ENCODE measurements at places on chromosomes 2 and 18. TPM values are rescaled to one million over a fixed set of nuclear protein-coding genes. Genes with fewer than 3 reads are reported as not detected.

PLEK gene
- 0.36 TPM for total RNA-seq

PCARE gene
- total RNA-seq: not detected

FECH gene
- 32.2 TPM for total RNA-seq

TUBA3D gene
- total RNA-seq: not detected

TNFRSF11A gene
- under 0.01 TPM for total RNA-seq

TOGARAM2 gene
- 0.72 TPM for total RNA-seq

DES gene
- total RNA-seq: 1.2 TPM

CYP1B1 gene
- total RNA-seq: 827 TPM

UPP2 gene
- not detected for total RNA-seq

SOWAHC gene
- total RNA-seq: 17.7 TPM

TIA1 gene
- 92.5 TPM for total RNA-seq

GRCh38 chr2:45789317-45789716 is 137.8 kb downstream of the PRKCE start:
- no peak for DNase-seq

DNA sequence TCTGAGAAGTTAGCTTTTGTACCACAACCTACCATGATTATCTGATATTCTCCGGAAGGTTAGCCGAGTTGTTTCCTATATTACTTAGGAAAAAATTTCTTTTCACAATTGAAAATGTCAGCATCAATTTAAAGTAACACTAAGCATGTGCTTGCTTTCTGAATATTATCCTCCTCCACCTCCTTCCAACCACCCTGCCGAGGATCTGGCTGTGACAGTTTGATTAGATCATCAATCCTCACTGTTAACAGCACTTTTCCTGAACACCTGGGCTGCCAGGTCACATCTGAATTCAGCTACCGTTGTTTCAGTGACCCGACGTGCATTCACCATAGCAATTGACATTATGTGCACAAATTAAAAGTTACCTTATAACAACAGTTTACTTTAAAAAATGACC is 207.0 kb downstream of the ZNF407 start:
- no peak for DNase-seq

DNA sequence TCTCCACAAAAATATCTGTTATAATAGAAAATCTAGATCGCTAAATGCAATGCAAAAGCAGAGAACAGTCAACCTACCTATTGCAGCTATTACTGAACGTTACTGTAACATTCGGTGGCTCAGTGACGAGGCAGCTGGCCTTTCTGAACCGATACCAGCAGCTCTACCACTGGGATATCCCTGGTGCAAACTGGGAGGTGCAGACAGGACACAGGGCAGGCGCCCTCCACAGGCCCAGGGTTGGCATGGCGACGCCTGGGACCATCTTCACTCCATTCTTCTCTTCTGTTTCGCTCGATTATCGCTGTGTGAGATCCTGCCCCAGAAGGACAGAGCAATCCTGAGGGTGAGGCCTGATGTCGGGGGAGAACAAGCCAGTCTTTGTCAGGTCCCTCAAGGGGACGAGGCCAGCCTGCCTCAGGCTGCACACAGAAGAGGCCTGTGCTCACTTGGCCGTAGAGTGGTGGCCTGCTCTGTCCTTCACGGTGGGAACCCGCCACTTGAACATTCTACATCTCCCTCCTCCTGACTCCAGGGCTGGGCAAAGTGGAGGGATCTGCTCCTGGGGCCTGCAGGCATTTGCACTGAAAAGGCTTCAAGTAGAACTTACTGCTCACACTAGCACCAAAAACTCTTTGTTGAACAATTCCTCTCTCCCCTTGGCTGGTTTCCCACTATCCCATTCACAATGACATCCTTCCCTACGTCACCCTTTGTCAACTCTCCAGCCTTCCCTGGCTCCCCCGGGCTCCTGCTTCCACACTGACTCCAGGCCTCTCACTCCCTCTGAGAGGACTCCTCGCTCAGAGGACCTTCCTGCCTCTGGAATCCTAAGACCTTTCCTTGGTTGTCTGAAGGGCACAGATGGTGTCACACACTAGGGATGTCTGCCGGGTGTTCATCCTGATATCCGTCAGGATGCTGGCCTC is 49.7 kb downstream of the CYRIA start:
- no peak for DNase-seq

- peak; percentile 97 for DNase-seq
These were observed at the start of gene SOCS6 for GRCh38 chr18:70288851-70289328. Gene SOCS6, plus strand, starts transcription at chr18:70289045. Its CDS starts 35,624 bp downstream, at chr18:70324669.

GRCh38 chr18:23324056-23324811 is 128.9 kb upstream of the RIOK3 start:
- DNase-seq: no peak

GRCh38 chr2:208392300-208392699 is 14.3 kb upstream of the PTH2R start:
- no peak for DNase-seq

DNA sequence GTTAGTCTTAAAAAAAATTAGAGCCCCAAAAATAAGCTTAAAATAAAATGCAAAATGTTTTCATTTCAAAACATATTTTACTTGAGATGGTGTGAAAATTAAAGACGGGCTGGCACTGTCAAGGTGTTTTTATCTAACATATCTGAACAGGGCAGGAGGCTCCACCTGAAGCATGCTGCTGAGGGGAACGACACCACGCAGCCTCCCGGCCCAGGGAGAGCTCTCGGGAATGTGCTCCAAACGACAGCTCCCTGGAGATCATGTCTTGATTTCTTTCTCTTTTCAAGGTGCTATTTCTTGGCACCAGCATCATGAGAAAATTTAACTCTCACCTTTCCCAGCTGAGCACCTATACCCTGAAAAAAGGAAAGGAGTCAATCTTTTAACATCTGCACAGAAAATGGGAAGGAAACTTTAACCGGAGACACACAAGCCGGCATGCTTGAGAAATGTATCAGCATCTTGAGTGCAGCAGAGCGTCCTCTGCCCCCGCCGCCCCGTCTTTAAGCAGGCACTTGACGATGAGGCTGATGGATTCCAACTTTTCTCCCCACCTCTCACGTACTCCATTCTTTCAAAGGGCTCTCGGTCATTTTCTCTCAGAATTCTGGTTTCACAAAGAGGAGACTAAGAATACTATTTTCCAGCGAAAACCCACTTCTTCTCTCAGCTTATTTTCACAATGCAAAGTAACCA is 56.6 kb downstream of the EIPR1 start:
- peak; percentile 76 for DNase-seq

DNA sequence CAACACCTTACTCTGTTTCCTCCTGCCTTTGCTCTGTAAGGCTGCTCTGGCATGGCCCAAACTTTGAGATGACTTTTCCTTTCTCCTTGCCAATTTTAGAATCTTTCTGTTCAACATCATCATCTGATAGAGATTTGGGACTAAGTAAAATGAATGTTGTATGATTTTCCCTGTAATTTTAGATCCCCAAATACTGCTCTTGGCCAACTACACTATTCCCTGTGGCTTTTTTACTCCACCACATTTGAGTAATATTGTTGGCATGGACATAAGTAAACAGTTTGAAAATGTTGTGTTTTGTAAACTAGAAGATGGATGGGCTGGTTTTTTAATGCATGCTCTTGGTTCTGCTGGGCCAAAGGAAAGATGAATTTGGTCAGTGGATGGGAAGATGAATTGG is 12.1 kb downstream of the LTBP1 start:
- peak; percentile 85 for DNase-seq

GRCh38 chr18:55419947-55420664 is 167.9 kb downstream of the TCF4 start:
- DNase-seq: peak; percentile 35

DNA sequence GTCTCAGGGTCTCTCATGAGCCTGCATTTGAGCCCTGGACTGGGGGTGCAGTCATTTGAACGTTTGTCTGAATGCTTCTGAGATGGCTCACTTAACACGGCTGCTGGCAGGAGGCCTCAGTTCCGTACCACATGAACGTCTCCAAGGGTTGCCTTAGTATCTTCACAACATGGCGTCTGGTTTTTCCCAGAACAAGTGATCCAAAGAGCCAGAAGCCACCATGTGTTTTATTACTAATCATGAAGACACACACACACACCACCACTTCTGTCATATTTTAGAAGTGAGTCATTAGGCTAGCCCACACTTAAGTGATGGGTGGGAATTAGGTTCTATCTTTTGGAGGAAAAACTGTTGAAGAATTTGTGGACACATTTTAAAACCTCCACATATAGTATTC is 15.0 kb upstream of the MYO1B start:
- peak; percentile 72 for DNase-seq

DNA sequence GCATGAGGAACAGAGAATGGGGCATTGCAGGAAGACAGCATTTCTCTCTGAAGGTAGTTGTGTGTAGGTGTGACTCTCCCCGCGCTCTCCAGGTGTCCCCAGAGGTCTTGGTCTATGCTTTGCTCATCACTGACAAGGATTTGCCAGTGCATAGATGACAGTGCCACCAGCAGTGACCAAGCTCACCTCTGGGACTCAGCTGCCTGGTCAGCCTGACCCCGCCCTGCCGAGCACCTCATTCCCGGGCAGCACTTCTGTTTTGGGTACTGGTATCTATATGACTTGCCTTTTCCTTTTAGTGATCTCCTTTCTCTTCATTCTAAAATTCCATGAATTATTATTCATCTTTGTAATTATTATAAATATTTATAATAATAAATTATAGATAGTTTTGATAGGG is 59.1 kb downstream of the GBX2 start:
- no peak for DNase-seq

GRCh38 chr18:42274488-42275137 is 319.6 kb downstream of the PIK3C3 start:
- no peak for DNase-seq

DNA sequence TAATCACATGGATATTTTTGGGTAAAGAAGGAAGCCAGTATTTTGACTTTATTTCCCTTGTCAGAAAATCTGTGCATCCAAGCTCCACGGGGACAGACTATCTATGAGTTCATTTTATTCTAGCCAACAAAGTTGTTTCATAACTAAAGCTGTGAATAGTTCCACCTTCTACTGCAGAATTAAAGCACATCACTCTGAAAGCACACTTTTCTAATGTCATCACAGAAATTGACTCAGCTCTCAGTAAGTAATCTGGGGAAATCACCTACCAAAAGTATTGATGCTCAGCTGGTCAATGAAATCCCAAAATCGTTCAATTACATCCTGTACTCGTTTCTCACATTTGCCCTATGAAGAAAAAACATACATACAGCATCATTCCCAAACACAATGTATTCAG is 19.1 kb downstream of the IAH1 start:
- DNase-seq: no peak

- no peak for DNase-seq
These were observed 233.2 kb downstream of the SLC8A1 start for GRCh38 chr2:40218679-40219078.

DNA sequence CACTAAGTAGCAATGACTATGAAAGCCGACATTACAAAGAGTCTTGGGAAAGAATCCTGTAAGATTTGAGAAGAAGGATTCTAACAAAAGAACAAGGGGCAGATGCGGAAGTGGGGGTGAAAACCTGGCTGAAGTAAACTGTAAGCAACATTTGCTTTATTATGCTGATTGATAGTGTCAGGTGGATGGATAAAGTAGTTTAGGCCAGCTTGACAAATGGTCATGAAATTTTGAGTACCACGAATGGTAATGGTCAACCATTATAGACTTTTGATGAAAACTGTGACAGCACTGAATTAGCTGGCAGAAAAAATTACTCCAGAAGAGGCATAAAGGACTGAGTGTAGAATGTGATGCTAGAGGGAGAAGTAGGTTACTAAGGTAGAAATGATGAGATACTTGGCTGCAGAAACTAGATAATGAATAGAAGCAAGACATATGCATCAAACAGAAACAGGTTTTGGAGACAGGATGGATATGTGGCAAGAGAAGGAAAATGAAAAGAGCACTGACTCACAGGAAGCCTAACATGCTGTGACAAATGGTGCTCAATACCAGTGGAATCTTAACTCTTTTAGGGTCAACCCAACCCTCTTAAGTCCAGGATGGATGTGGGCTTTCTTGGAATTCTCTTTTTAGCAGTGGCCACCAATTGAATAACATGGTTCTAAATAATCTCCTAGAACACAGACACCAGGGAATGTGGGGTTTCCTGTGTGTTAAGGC is 6.8 kb downstream of the THUMPD2 start:
- DNase-seq: no peak
